ENCODE measurements at places on chromosomes 16 and 17.

- no peak for DNase-seq
Measured at GRCh38 chr16:11161974-11162373, 94.0 kb downstream of the SOCS1 start.

DNA sequence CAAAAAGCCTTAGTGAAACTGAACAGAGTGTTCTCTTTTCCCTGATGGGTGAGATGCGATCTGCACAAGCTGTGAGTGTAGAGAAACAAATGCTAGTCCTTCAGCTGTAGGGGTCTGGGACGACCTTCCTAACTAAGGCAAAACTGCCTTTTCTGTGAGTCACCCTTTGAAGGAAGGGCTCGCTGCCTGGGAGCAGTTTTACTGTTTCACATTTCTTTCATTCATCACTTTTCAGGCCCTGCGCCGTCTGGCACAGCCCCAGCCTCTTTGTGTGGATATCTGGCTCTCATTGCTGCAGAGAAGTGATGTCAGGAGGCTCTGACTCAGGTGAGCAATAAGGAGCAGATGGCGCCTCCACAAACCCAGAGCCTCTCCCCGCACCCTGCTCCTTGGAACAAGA, 57.4 kb downstream of the HS3ST3A1 start:
- DNase-seq: peak; percentile 95

DNA sequence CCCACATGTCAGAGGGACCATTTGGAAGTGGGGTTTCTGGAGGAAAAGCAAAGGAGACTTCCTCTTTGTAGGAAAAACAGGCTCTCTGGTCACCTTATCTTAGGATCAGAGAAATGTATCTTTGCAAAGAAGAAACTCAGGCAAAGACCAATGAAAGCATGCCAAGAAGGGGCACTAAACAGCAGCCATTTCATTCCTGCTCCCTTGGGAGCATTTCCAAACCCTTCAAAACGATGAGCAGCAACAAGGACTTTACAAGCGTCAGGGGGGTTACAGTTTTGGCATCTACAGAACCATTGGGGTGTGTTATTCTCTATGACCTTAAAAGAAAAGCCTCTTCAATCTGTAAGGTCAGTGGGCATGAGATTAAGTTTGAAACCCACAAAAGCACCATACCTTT, 122.8 kb downstream of the SMG6 start:
- no peak for DNase-seq

GRCh38 chr16:50957056-50957455, 194.0 kb downstream of the SALL1 start:
- no peak for DNase-seq

DNA sequence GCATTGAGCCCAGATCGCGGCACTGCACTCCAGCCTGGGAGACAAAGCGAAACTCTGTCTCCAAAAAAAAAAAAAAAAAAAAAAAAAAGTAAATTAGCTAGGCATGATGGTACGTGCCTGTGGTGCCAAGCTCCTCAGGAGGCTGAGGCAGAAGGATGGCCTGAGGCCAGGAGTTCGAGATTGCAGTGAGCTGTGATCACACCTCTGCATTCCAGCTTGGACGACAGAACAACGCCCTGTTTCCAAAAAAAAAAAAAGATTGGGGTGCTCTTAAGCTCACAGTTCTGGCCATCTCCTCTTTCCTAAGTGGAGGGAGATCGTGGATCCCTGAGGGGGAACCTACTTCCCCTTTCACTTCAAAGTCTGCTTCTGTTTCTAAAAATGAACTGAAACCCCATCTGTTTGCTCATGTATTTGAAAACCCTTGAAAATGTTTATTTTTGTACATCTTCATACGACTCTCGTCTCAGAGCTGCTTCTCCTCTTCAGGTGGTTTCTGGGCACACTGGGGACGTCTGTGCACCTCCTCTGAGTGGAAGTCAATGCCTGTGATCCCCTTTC, 138.8 kb downstream of the PRKCA start:
- no peak for DNase-seq

DNA sequence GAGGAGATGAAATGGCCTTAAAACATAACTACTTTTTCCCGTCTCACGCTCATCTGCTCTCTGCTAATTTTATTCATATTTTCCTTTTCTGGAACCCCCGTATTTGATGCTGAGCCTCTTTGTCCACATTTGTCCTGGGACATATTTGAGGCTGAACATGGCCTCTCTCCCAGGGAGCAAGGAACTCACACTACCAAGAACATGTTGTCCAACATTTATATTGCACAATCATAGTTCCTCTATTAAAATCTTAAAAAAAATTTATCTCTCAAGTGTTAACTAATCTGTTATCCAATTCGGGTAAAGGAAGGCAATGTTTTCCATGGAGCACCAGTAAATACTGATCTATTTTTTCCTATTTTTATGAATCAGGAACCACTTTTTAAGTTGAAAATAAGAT, 60.2 kb downstream of the CMC2 start:
- peak; percentile 17 for DNase-seq

- DNase-seq: no peak
Measured at GRCh38 chr16:57742543-57742942, 7.0 kb downstream of the KATNB1 start.

GRCh38 chr17:74605361-74605760, 13.3 kb upstream of the CD300LD start:
- DNase-seq: peak; percentile 75

DNA sequence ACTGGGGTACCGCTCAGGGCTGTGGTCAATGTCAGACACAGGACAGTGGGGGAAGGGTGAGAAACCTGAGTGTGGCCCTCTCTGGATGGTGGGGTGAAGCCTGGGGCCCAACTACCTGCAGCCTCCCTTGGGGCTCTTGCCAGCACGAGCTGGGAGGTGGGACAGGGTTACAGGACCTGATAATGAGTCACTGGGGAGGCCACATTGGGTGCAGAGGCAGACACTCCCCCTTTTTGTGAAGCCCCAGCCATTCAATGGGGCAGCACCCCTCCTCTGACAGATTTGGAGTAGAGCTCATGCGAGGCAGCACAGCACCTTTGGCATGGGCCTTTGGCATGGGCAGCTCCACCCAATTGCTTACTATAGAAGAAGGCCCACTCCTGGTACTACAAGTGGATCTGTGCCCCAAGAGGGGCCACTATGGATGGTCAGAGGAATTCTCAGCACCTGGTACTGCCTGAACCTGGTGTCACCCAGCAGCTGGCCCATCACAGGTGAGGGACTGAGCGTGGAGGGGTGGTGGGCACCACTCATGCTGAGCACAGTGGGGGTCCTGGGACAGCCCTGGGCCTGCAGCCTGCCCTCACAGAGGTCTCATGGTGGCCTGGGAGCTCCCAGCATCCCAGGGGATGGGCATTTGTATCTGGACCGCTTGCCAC, 45.2 kb upstream of the SMPD3 start:
- DNase-seq: no peak

DNA sequence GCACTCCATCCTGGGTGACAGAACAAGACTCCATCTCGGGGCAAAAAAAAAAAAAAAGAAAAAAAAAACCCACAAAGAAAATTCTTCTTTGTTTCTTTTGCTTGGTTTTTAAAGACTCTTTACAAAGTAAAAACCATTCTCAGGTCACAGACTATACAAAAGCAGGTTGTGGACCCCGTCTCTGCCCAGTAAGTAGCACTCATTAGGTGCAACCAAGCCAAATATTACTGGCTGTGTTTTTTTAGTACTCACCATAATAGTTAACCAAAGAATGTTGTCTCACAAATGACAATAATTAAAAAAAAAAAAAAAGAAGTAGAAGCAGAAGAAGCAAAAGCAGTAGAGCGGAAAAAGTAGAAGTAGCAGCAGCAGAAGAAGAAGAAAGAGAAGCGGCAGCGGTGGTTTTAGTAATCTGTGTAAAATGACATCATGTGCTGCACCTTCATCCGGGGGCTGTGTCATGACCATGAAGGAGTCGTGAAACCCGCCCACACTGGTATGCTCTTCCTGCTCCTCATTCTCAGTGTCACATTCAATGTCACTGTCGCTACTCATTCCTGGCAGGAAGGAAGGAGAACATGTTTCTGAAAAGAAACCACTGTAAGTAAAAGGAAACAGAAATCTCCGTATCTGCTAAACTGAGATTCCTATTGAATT, 105.4 kb downstream of the TRIM37 start:
- DNase-seq: peak; percentile 26

- DNase-seq: peak; percentile 43
Measured at GRCh38 chr17:78953356-78954350, 26.1 kb downstream of the LGALS3BP start.

DNA sequence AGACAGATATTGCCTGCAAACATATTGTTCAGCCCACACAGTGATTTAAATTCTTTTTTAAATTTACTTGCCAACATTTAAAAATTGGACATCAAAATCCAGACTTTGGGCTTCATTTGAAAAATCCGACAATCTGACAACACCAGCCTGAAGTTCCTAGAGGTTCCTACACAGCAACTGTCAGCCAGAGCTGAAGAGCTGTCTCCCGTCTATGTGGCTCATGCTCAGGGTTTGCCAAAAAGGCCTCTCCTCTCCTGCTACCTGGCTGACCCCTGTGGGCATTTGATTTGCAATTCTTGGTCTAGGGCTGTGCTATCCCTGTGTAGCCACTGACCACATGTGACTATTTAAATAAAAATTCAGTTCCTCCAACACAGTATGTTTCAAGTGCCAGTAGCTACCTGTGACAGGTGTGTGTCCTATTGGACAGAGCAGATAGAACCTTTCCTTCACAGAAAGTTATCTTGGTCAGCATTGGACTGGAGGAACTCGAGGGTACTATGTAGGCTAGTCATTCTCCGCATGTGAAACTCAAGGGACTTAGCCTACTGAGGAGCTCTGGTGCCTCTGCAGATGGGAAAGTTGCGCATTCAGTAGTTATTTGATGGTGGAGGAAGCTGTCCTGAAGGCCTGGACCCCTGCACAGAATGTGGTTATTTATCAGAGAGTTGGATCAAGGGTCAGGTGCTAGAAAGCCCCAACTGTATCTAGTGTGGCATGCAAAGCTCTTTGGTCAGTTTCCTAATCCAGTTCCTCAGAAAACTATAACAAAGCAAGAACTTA, 2.7 kb downstream of the LYRM1 start:
- no peak for DNase-seq

GRCh38 chr16:705431-706188, at the start of gene FBXL16:
Gene FBXL16, minus strand, starts transcription at chr16:705801. Its CDS starts 8,396 bp downstream, at chr16:697405.
- DNase-seq: no peak

GRCh38 chr17:44933824-44934744, 13.5 kb downstream of the KIF18B start:
- DNase-seq: no peak

GRCh38 chr17:59332749-59333377, 1.4 kb downstream of the YPEL2 start:
- DNase-seq: peak; percentile 54

DNA sequence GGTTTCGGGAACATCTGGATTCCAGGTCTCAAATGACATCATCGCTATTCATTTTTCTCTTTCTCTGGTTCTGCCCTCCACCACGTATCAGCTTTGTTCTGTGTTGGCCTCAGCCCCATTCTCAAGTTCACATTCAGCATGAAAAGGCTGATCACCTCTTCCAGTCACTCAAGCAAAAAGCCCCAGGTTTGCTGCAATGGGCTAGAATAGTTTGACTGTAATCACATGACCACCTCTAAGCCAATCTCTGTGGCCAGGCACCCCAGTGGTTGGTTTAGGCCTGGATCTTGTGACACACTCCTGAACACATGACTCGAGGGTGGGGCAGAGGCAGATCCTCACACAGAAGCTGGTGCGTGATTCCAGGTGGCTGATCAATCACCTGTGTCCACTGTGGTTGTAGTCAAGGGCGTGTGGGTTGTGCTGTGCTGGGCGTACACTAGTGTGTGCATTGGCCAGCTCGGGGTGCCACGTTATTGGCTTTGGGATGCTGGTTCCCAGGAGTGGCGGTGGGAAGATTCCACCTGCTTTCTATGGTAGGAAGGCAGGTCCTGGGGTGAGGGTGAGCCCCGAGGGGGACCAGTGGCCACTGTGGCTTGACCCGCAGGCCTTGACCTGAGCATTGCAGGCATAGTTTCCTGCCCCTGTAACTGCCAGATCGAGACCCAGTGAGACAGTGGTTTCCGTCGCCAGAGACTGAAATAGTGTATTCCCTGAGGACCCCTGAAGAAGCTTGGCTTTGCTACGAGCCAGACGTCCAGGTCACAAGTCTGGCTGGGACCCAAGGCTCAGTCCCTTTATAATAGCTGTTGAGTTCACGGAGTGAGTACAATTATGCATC, 12.0 kb downstream of the EEF2K start:
- no peak for DNase-seq

- peak; percentile 42 for DNase-seq
Measured at GRCh38 chr16:13429416-13429815, 490.5 kb upstream of the ERCC4 start.

DNA sequence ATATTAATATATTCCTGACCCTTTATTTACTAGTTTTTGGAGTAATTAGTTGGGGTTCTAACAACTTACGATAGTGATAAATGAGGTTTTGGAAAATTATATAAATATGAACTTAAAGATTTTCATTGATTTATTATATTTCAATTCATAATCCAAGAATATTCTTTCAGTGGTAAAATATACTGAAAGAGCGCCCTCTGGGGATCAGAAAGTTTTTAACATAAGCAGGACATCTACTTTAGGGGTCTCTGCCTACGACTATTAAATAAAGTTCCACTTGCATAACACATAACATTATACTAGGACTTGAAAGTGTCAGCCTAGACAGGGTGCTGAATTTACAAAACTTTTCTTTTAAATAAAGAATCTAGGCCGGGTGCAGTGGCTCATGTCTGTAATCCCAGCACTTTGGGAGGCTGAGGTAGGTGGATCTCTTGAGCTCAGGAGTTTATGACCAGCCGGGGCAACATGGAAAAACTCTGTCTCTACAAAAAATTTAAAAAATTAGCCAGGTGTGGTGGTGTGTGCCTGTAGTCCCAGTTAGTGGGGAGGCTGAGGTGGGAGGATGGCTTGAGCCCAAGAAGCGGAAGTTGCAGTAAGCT, 15.6 kb downstream of the RFWD3 start:
- DNase-seq: peak; percentile 5

- peak; percentile 16 for DNase-seq
Measured at GRCh38 chr16:27781195-27781524, 231.2 kb downstream of the KATNIP start.

- DNase-seq: peak; percentile 42
Measured at GRCh38 chr16:67198238-67198734, 645 bp upstream of the ELMO3 start.

DNA sequence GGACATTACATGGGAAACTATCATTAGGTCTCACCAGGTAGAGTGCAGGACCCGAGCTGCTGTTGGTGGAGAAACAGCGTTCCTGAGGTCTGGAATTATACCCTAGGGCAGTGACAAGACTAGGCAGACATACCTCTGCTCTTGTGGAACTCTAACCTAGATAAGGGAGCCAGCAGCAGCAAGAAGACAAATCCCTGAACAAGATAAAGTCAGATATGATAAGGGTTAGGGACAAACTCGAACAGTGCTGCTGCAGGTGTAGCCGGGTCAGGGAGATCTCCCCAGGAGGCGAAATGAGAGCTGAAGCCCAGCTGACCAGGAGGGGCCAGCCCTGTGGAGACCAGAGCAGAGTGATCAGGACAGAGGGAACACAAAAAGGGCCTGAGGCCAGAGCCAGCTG, 34.7 kb downstream of the ARSG start:
- no peak for DNase-seq

- no peak for DNase-seq
Measured at GRCh38 chr17:16945663-16946218, 26.2 kb downstream of the TNFRSF13B start.
